ENCODE measurements at places on chromosomes 1 and 21.

DNA sequence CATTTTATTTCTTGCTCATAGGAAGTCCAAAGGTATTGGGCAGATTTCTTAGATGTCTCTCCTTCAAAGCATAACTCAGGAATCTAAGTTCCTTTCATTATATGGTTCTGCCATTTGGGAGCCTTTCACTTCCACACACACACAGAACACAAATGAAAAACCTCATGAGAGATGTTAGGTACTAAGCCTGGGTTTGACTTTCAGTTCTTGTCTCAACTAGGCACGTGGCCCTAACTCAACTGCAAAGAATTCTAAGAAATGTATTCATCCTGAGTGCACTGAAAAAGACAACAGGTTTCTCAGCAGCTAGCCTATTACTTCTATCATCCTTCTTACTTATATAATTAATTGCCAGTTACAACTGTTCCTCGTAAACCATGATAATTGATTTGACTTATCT lies 190.0 kb upstream of the SAMSN1 start:
- DNase-seq: peak; percentile 12

GRCh38 chr21:42236014-42236413 lies 17.1 kb downstream of the ABCG1 start:
- DNase-seq: no peak

DNA sequence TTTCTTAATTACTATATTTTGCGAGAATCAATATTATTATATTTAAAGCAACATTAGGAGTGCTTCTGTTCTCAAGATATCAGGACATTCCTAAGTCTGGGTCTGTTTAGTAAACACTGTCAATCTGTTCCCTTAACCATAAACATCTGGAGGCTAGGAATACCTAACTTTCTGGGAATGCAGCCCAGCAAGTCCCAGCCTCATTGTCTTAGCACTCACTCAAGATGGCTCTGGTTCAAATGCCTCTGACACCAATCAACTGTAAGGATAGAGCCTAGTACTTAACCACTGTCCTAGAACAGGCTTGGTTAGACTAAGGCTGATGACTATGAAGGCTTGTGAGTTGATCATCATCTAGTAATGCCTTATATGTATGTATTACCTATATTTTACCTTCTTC lies 61.5 kb downstream of the TNN start:
- DNase-seq: no peak

- no peak for DNase-seq
These were observed 56.7 kb upstream of the COL6A2 start for GRCh38 chr21:46041183-46041582.

- no peak for DNase-seq
These were observed 30.7 kb downstream of the VASH2 start for GRCh38 chr1:212981025-212981495.

DNA sequence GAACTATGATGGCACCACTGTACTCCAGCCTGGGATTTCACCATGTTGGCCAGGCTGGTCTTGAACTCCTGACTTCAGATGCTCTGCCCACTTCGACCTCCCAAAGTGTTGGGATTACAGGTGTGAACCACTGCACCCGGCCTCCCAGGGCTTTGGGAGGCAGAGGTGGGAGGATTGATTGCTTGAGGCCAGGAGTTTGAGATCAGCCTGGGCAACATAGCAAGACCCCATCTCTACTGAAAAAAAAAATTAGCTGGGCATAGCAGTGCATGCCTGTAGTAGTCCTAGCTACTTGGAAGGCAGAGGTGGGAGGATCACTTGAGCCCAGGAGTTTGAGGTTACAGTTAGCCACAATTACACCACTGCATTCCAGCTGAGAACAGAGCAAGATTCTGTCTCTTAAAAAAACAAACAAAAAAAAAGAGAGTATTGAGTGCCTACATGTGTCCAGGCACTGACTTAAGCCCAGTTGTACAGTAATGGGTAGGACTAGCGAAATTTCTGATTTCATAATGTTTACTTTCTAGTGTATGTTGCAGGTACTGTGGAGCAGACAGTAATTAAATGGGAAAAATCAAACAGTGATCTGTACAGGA lies 4.2 kb downstream of the MANEAL start:
- no peak for DNase-seq

- DNase-seq: no peak
These were observed 18.6 kb downstream of the AKT3 start for GRCh38 chr1:243831463-243831862.

DNA sequence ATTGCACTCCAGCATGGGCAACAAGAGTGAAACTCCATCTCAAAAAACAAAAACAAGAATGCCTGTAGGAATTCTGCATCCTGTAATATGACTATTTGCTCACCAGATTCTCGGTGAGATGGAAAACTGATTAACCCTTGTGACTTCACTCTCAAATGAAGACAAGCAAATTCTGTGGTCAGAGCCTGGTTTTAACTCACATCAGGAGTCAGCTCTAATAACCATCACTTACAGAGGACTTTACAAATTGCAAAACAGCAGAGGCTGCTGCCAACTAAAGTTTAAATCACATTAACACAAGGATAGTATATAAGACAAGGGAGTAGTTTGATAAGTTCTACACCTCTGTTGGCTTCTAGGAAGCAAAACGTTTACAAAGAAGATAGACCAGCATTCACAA lies 35.7 kb upstream of the FAM163A start:
- no peak for DNase-seq

DNA sequence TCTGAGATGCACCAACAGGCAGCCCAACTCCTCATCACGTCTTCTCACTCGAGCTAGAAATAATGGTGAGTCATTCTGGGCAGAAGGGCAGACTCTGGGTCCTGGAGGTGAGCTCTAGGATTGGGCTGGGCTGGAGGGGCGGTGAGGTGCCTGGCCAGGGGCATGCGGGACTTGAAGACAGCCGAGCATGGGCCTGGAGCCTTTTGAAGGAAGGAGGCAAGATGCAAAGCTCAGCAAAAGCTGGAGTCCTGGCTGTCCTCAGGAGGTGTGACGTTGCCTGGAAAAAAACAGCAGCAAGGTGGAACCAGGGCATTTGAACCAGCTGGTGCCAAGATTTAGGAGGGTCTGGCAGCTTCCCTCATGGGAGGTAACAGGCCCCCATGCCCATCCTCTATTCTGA lies 712 bp downstream of the KCNA2 start:
- DNase-seq: no peak

DNA sequence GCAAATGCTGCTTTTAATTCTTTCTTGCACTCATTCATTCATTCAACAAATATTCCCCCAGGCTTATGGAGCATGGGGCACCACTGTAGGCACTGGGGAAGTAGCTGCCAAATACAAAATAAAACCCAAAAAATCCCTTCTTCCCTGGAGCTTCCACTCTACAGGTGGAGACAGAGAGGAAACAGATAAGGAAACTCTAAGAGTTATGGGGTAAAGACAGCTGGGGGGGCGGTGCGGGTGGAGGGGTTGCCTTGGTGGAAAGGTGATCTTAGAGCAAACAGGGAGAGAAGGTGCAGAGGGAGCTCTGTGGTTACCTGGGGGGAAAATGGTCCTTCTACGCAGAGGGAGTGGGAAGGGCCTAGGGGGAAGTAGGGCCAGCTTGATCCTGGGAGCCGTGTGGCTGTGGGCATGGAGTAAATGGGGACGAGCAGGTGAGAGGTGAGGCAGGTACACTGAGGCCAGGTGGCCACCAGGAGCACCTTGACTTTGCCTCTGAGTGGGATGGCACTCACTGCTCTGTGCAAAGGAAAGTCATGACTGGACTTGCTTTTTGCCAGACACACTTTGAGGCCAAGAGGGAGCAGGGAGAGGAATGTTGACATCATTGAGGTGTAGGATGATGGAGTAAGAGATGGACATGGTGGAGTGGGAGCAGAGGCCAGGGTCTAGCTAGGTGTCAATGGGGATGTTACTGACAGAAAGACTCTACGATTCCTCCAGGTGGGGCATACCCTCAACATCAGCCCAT lies 152.0 kb downstream of the ETS2 start:
- no peak for DNase-seq

DNA sequence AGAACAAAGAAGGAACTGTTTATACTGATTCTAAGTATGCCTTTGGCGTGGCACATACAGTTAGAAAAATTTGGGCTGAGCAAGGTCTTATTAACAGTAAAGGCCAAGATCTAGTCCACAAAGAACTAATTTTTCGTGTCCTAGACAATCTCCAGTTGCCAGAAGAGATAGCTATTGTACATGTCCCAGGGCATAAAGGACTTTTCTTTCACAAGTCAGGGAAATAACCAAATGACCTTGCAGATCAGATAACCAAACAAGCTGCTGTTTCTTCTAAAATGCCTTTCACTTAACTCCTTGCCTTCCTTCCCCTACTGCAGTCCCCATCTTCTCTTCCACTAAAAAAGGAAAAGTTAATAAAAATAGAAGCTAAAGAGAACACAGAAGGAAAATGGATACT lies 4.0 kb downstream of the TEX50 start:
- DNase-seq: no peak

DNA sequence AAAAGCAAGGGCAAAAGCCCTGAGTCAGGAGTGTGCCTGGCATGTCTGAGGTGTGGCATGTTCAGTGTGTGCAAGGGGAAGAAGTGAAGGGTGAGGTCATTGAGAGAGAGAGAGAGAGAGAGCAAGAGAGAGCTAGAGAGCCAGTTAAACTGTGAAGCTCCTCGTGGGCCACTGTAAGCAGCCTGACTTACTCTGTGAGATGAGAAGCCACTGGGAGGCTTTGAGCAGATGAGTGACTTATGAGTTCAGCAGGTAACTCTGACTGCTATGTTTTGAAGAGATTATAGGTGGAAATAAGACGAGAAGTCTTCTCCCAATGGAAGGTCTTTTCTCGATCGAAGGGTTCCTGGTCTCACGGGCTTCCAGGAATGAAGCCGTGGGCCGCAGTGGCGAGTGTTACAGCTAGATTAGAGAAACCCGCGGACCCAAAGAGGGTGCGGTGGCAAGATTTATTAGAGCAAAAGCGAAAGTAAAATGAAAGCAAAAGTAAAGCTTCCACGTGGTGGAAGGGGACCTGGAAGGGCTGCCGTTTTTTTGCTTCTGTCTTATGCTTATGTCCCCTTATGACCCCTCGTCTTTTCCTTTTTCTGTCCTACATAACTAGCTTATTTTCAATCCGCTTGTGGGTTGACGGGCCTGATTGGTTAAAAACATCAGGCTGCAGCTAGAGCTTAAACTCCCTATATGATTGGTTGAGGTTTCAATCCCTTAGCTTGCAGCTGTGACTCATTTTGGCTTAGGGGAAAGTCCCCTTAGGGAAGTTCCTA lies 323.1 kb upstream of the FAM78B start:
- DNase-seq: peak; percentile 76

DNA sequence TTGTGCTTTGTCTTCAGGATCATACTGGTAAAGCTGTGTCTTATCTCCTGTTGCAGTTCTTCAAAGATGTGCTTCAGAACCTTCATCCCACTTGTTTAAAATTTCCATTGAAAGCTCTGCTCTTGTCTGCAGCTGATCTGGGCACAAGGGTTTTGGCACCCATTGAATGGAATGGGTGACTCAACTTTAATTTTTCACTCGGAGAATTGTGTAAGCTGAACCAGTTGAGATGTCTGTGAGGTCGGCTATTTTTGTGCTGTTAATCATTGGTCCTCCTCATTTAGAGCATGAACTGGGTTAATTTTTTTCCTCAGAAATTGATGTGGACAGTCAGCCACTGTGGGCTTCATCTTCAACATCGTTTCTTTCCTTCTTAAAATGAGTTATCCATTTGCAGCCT lies 252.1 kb downstream of the TM2D1 start:
- DNase-seq: no peak

- peak; percentile 56 for DNase-seq
These were observed 145.5 kb downstream of the TIAM1 start for GRCh38 chr21:31198575-31198974.

DNA sequence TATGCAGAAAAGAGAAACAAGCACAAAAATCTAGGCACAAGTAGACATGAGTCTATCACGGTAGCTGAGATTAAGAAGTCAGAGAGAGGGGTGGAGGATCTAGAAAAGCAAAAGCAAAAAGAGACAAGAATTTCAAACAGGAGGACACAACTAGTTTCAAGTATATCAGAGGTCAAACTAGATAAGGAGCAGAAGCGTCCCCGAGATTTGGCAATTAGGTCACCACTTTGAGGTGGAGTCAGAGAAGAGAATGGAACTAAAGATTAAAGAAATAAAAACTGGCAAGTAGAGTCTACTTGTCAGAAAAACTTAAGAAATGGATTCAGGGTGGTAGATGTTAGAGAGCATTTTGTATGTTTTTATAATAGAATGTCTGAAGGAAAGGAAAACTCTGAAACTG lies 2.3 kb downstream of the SF3B4 start:
- no peak for DNase-seq

- DNase-seq: no peak
These were observed 53.9 kb upstream of the ACTRT2 start for GRCh38 chr1:2967329-2967725.

DNA sequence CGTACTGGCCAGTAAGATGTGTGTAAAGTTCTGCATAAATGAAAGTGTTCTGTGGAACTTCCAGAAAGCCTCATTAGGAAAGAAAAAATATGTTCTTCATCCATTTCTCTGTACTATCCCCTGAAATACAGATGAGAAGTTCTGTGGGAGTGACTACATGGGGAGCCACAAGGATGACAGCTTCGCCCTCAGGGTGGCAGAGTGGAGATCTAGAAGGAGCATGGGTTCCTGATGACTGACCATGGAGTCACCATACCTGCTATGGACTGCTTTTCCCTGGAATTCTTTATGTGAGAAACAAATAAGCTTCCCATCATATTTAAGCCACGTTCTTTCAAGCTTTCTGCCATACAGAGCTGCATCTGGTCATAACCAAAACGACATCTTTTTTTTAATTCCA lies 113.9 kb upstream of the RGS1 start:
- no peak for DNase-seq

GRCh38 chr1:194076646-194077045 lies 890.2 kb upstream of the B3GALT2 start:
- DNase-seq: no peak

DNA sequence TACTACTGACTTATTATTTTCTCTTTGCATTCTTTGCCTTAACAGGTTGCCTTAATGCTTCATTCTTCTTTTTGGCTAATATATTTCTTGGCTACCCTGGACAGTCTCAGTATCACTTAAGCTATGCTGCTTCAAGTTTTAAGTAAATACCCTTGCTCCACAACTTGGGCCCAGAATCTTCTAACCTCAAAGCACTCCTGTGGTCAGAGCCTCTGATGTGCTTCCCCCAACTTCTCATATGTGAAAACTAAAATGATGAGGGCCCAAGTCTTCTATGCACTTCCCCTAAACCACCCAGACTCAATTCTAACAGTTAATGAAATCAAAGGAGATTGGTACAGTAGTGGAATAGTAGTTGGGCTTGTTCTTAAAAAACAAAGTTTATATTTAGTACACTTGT lies 314.1 kb downstream of the PLPP3 start:
- no peak for DNase-seq

GRCh38 chr1:219099307-219099706 lies 74.4 kb upstream of the LYPLAL1 start:
- no peak for DNase-seq

All from RPMI8226 (cell line).